ENCODE measurements at places on chromosomes 3 and 15. TPM values are rescaled to one million over a fixed set of nuclear protein-coding genes. Genes with fewer than 3 reads are reported as not detected.

CLDN1 gene
- total RNA-seq: 0.34 TPM

PARP16 gene
- 8.1 TPM for total RNA-seq

TM4SF18 gene
- total RNA-seq: 4.4 TPM

PPM1L gene
- 41.1 TPM for total RNA-seq

SERPINI2 gene
- not detected for total RNA-seq

PLAAT1 gene
- total RNA-seq: 1.8 TPM

RYR3 gene
- 1.9 TPM for total RNA-seq

ECE2 gene
- not detected for total RNA-seq

KLHL25 gene
- 61.2 TPM for total RNA-seq

SPSB4 gene
- total RNA-seq: 1.1 TPM

SPG21 gene
- total RNA-seq: 94.4 TPM

CDHR4 gene
- not detected for total RNA-seq

HES1 gene
- total RNA-seq: 24.9 TPM

XCR1 gene
- total RNA-seq: not detected

CKMT1A gene
- total RNA-seq: not detected

ADGRG7 gene
- total RNA-seq: not detected

SOX2 gene
- not detected for total RNA-seq

PRR20G gene
- not detected for total RNA-seq

MITF gene
- 60.3 TPM for total RNA-seq

RTP3 gene
- not detected for total RNA-seq

ERC2 gene
- not detected for total RNA-seq

OR5K2 gene
- not detected for total RNA-seq

NEK11 gene
- 4.7 TPM for total RNA-seq

GRK7 gene
- not detected for total RNA-seq

CPNE9 gene
- not detected for total RNA-seq

TM4SF4 gene
- not detected for total RNA-seq

CCDC33 gene
- total RNA-seq: not detected

ANKUB1 gene
- total RNA-seq: not detected

BOC gene
- 15.1 TPM for total RNA-seq

DAPK2 gene
- 15.5 TPM for total RNA-seq

ARGFX gene
- not detected for total RNA-seq

CPB1 gene
- 3.1 TPM for total RNA-seq

TMEM108 gene
- 0.75 TPM for total RNA-seq

ZDHHC19 gene
- not detected for total RNA-seq

KCNMB3 gene
- total RNA-seq: 2.9 TPM

TUSC7 gene
- not detected for total RNA-seq

RFX7 gene
- total RNA-seq: 10.2 TPM

MYRIP gene
- 5.7 TPM for total RNA-seq

STX19 gene
- not detected for total RNA-seq

SLCO2A1 gene
- 7.2 TPM for total RNA-seq

LEKR1 gene
- total RNA-seq: 0.34 TPM

FGD5 gene
- total RNA-seq: 62.9 TPM

RNF7 gene
- total RNA-seq: 93.8 TPM

MUSTN1 gene
- 8.7 TPM for total RNA-seq

GOLGA6L2 gene
- total RNA-seq: not detected

LRRC2 gene
- total RNA-seq: 1.1 TPM

ARHGEF26 gene
- total RNA-seq: 25.5 TPM

ZNF620 gene
- total RNA-seq: 2.4 TPM
